ENCODE measurements at places on chromosomes 11 and 22. TPM values are rescaled to one million over a fixed set of nuclear protein-coding genes. Genes with fewer than 3 reads are reported as not detected.

Gene RASGRP2
- 0.88 TPM for total RNA-seq

Gene HTR3B
- total RNA-seq, result not detected

Gene NCR3LG1
- total RNA-seq, result 2.0 TPM

Gene MPPED1
- not detected for total RNA-seq

Gene RHOD
- total RNA-seq, result 58.5 TPM

Gene DSCAML1
- total RNA-seq, result 0.23 TPM

Gene VSIG10L2
- total RNA-seq, result not detected

Gene IGSF22
- total RNA-seq, result not detected

Gene DNAJB13
- total RNA-seq, result 0.65 TPM

Gene SCGB1A1
- not detected for total RNA-seq

Gene SLC22A12
- total RNA-seq, result not detected

Gene RAB30
- total RNA-seq, result 8.9 TPM

Gene HEPHL1
- total RNA-seq, result not detected

Gene INSC
- not detected for total RNA-seq

Gene TMEM126A
- total RNA-seq, result 56.9 TPM

Gene HINFP
- 7.5 TPM for total RNA-seq

Gene MUC5AC
- total RNA-seq, result 2.7 TPM

Measured in A549 treated with ZK216348 at 1 μM for 4 hours (cell line).